ENCODE measurements at places on chromosomes 6 and 20.

GRCh38 chr20:23115822-23116221, 29.7 kb upstream of the CD93 start:
- DNase-seq = no peak

DNA sequence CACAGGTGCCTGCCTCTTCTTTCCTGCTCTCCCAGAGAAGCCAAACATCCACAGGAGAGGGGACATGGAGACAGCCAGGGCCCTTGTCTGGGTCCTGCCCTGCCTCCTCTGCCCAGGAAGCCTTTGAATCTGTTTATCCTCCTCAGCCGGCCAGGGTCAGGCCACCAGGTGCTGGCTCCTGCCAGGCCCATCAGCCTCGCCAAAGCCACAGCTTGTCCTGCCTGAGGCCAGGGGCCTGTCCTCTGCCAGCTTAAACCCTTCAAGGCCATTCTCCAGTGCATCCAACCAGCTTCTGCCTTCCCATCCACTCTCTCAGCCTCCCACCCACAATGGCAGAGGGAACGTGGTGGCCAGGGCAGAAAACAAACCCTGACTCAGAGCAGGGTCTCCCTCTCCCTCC, 254.6 kb downstream of the ANKRD60 start:
- no peak for DNase-seq

DNA sequence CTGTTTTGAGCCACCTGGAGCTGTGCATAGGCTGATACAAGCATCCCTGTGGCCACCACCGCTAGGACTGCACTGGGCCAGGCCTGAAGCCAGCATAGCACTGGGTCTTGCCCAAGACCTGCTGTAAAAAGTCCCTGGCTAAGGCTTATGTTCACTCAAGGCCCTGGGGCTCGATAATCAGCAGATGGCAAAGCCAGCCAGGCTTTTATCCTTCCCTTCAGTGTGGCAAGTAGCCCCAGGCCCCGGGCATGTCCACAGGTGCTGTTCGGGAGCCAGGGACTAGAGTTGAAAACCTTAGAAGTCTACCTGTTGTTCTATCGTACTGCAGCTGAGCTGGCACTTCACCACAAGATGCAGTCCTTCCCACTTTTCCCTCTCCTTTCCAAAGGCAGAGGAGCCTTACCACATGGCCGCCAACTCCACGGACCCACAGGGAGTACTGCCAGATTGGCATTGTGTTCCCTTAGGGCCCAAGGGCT, 226.4 kb upstream of the ZNF217 start:
- DNase-seq = no peak

DNA sequence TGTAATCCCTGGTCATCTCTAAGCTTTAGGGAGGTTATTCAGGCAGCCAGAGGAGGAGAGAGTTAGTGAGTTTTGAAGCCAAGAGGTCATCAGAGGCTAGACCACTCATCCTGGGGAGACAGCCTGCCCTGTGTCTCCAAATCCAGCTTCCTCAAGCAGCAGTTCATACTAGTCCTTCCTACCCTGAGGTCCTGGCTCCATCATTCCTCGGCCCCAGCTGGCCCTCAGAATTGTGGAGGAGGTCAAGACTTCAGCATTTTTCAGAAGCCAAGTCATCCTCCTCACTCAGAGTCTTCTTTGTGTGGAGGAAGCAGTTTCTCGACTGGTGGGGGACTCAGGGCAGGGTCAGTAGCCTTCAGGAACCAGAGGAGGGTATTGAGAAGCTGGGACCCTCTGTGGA, 12.4 kb upstream of the KIAA1755 start:
- peak; percentile 43 for DNase-seq

- DNase-seq = peak; percentile 76
These were observed 25.3 kb upstream of the SLCO4A1 start for GRCh38 chr20:62616728-62617621.

GRCh38 chr6:40719671-40720374, 132.7 kb upstream of the LRFN2 start:
- DNase-seq = peak; percentile 68

DNA sequence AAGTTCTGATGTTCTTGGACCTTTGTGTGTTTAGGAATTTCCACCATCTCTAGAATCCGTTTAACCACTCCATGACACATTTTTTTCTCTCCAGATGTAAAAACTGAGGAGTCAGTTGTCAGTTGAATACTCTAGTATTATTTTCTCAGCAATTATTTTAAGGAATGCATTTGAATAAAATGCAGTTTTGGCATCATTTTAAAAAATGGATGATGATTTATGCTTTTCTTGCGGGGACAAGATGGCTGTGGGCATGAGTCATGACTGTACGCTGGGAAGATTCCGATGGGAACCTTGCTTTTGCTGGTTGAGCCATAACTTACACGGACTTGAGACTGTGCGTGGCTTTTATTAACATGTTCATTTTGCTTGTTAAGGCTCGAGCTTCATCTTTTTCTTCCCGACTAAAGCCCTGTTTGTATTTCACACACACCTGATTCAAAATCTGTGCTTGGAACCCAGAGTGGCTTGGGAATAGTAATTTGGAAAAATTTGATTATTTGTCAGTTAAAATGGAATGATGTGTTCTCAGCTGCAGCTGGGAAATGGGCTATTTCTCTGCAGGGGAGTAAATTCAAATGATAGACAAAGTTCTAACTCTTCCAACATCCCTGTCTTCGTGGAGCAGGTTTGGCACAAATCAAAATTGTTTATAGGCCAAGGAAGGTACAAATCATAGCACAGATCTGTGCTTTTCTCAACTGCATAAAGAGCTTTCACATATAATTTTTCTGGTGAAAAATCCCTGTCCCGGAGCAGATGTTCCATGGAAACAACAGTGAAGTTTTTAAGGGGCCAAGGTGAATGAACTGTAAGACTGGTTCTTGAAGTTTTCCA, 470.5 kb upstream of the JAG1 start:
- DNase-seq = no peak

- peak; percentile 22 for DNase-seq
These were observed 171.2 kb downstream of the ZDHHC14 start for GRCh38 chr6:157552081-157552747.

DNA sequence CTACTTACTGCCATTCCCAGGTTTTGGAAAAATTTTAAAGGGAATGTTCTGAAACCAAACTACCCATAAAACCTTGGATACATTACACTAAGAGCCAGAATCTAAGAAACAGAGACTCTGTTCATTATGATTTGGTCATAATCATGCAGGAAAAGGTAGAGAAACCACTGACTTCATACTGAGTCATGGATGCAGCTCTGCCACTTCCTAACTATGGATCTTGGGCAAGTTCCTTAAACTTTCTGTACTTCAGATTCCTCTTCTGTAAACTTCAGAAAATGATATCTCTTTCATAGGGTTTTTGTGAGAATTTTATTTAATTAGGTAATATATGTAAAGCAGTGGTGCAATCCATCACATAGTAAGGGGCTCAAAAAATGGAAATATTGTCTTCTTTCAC, 20.0 kb downstream of the PLA2G7 start:
- DNase-seq = peak; percentile 79

DNA sequence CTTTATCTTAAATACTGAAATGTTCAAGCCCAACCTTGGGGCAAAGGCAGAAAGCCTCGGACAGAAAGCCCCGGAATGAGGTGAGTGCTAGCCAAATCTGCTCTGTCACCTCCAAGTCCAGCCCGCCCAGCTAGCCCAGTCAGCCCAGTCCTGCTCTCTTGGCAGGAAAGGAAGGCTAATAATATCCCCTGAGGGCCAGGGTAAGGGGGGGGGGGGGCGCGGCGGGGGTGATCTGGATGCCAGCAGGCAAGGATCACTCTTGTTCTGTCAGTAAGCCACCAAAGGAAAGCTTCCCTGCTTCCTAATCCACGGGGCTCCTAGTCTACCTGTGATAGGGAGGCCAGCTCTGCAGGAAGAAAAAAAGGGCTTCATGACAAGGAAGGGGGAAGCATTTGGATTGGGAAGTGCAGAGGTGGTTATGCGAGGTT, 1.1 kb downstream of the NDRG3 start:
- DNase-seq = peak; percentile 18

- DNase-seq = no peak
These were observed 302.0 kb upstream of the PLCB4 start for GRCh38 chr20:8766868-8767390.
